ENCODE measurements at places on chromosomes 6 and 20.
A peak's percentile ranks its signal among the peaks of the same experiment; 100 is the strongest.

GRCh38 chr20:10958279-10958678 lies 284.5 kb upstream of the JAG1 start:
- no peak for DNase-seq

GRCh38 chr20:48800177-48800576 lies 27.6 kb downstream of the PREX1 start:
- DNase-seq = no peak

DNA sequence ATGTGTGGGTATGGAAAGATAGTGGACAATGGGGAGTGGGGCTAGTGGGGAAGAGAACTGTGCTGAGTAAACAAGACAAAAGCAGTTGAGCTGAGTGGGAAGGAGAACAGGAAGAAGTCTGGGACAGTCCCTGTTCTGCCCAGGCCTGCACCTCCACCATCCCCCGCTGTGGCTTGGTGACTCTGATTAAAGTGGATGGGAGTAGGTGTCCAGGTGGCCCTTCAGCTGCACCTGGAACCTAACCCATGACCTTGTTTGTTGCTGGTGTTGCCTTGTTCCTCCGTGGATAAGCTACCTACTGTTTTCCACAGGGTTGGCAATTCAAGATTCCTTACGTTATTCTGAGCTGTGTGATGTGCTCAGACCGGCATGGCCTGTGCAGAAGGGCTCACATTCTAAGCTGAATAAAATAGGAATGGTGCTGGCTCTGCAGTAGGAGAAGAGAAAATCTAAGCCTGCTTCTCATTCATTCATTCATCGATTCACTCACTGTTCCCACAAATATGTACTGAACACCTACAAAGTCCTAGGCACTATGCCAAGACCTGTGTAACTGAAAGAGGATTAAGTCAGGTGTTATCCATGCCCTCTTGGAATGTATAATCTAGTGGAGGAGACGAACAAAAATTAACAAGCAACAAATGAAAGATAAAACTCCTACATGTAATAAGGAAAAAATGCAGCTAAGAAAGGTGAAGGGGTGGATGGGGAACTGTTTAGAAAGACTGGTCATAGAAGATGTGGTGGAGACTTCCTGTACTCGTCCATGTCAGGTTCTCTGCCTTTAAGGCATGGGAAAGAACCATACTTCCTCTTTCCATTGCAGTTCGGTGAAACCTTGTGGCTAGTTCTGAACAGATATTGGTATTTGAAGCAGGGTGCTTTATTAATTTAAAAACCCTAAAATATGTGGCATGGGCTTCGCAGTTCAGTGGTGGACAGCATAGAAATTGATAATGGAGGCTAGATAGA lies 10.1 kb upstream of the CALHM6 start:
- no peak for DNase-seq

- DNase-seq = peak; percentile 82
Observed at GRCh38 chr6:41027799-41028560, 11.0 kb downstream of the UNC5CL start.

DNA sequence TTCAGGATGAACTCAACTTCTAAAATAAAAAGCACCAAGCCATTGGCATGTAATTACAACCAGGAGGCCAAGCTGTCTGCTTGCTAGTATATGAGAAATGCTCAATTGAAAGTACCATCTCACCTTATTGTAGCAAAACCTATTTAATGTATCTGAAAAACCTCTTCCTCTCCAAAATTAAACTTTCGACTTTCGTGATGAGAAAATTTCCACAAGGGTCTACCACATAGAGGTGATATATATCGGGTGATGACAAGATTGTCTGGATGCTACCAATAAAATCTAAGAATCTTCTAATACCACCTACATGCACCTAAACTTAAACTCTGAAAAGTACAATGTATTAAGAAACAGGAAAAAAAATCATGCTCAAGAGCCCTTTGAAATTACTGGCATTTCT lies 74.2 kb downstream of the ATXN1 start:
- DNase-seq = no peak

GRCh38 chr6:121711472-121711871 lies 276.0 kb downstream of the GJA1 start:
- no peak for DNase-seq

DNA sequence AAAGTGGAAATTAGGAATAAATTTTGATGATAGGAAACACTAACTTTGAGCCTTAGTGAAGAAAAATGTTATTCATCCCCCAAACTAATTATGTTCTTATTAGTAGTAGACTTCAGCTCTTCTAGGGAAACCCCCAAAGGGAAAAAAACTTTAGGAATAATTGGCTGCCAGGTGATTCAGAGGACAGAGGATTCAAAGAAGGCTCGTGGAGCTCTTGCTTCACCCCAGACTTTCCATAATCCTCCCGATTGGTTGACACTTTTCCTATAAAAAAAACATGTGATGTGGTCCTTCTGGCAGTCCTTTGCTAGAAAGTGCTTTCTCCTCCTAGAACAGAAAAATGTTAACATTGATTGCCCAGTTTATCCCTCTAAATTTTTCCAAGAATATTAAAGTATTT lies 5.6 kb upstream of the CCDC170 start:
- DNase-seq = no peak

- DNase-seq = no peak
Observed at GRCh38 chr6:80792151-80792550, 685.7 kb downstream of the BCKDHB start.

All from neuronal stem cell (in vitro differentiated cells).